ENCODE measurements at places on chromosomes 11 and 22. TPM values are rescaled to one million over a fixed set of nuclear protein-coding genes. Genes with fewer than 3 reads are reported as not detected.

DNA sequence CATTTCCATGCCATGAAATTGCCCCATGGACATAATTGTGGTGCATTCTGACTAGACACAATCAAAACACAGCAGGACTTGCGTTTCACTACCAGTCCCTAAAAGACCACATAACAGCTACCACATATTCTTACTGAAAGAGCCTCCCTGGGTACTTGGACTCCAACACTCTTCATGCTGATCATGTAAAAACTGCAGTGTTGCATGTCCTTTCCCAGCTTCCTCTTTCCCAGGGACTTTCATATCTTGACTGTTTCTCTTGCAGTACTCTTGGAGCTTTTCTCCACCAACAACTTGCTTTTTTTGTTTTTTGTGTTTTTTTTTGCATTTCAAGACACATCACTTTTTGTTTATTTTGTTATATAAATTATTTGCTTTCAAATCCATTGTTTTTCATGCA lies 22.9 kb downstream of the MS4A6E start:
- no peak for DNase-seq

GRCh38 chr11:65316227-65317024 lies 1.8 kb downstream of the CDC42EP2 start:
- no peak for DNase-seq

DCHS1 gene
- polyA plus RNA-seq, result not detected

- no peak for DNase-seq
Measured at GRCh38 chr11:61978703-61979661, 11.5 kb upstream of the FTH1 start.

ELMOD1 gene
- polyA plus RNA-seq, result not detected

DNA sequence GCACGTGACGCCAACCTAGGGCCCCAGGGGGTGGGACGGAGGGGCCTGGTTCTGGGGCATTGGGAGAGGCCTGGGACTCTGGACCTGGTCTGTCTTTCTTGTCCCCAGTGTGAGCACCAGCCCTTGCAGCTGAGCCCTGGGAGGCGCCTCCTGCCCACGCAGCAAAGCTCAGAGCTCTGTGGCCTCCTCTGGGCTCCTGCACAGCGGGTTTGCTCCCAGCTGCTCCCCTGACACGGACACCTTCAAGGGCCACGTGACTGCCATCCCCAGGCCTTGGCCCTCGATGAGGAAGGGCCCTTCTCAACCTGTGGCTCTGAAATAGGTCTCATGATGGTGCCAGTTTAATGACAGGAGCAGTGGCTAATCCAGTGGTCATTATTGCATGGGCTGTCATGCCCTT lies 31.5 kb upstream of the CCDC188 start:
- no peak for DNase-seq

DNA sequence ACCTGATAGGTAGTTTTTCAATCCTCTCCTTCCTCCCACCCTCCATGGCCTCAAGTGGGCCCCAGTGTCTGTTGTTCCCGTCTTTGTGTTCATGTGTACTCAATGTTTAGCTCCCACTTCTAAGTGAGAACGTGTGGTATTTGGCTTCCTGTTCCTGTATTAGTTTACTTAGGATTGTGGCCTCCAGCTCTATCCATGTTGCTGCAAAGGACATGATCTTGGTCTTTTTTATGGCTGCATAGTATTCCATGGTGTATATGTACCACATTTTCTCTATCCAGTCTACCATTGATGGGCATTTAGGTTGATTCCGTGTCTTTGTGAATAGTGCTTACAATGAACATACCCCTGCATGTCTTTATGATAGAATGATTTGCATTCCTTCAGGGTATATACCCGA lies 54.1 kb upstream of the CFAP300 start:
- DNase-seq, result no peak

- DNase-seq, result no peak
Measured at GRCh38 chr11:82986446-82986845, 84.9 kb downstream of the DDIAS start.

EPS8L2 gene
- polyA plus RNA-seq, result 15.1 TPM
